ENCODE measurements at places on chromosomes 5 and 9. TPM values are rescaled to one million over a fixed set of nuclear protein-coding genes. Genes with fewer than 3 reads are reported as not detected.

DNA sequence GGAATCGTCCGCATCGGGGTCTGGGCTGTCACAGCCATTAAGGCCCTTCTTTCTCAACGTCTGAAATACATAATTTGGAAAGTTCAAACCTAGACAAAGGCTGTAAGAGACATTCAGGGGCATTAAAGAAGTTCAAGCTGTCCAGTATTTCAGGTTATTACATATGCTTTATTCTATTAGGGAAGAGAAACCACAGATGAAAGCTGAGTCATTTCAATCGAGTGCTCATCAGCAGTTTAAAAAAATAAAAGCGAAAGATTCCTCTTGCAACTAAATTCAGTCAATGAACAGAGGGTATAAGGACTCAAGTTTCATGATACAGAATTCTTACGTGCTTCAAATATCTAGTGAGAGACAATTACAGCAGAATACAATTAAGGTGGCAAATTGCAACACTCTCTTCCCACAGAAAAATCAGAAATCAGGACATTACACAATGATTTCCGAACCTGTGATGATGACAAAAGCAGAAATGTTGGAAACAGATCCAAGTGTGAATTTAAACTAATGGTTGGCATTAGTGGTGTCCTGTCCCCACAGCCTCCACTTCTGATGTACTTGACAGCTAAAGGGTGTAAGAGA, 121.6 kb downstream of the MEF2C start:
- no peaks in the 10 kb centered on the region for H3K4me1 ChIP-seq
- no peak for DNase-seq
- H3K4me3 ChIP-seq = no peak overlapping the region
- H3K27ac ChIP-seq = no peak overlapping the region
- H3K36me3 ChIP-seq = peaks cover 43% of the 10 kb centered on the region

DNA sequence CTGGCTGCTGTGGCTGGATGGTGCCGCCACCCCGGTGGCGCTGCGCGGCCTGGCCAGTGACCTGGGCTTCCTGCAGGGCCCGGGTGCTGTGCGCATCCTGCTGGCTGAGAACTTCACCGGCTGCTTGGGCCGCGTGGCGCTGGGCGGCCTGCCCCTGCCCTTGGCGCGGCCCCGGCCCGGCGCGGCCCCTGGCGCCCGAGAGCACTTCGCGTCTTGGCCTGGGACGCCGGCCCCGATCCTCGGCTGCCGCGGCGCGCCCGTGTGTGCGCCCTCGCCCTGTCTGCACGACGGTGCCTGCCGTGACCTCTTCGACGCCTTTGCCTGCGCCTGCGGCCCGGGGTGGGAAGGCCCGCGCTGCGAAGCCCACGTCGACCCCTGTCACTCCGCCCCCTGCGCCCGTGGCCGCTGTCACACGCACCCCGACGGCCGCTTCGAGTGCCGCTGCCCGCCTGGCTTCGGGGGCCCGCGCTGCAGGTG, 17.5 kb downstream of the CRB2 start:
- no peaks in the 10 kb centered on the region for H3K4me1 ChIP-seq
- no peak overlapping the region for H3K4me3 ChIP-seq
- H3K27me3 ChIP-seq = no peaks in the 10 kb centered on the region
- no peaks in the 10 kb centered on the region for H3K36me3 ChIP-seq
- H3K27ac ChIP-seq = no peak overlapping the region

SLC6A19 gene
- not detected for total RNA-seq

NUTM2G gene
- not detected for total RNA-seq

DNA sequence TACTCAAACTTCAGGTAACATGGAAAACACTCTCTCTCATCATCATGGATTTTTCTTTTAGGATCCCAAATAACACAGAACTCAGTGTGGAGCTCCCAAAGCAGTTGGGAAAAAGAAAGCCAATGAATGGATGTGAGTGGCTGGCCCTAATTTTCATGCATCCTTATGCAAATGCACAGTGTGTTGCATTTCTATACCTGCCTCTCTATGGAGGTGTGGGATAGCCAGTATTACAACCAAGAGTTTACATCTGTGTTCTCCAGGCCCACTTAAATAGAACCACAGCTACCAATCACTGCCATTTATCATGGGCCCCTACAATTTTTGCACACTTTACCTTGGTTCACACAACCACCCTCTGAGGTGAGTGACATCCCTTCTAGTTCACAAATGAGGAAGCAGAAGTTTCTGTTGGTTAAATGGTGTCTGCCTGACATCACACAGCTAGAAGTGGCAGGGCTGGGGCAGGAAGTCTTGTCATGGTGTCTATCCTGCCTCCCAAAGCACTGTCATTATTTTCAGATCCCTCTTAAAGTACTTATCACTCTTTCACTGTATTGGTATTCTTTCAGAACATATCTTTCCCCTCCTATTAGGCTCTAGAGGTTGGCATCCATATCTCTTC, 17.3 kb downstream of the MAMDC2 start:
- no peaks in the 10 kb centered on the region for H3K4me1 ChIP-seq
- no peak overlapping the region for H3K27ac ChIP-seq
- DNase-seq = peak; percentile 59
- no peak overlapping the region for H3K4me3 ChIP-seq
- H3K36me3 ChIP-seq = no peaks in the 10 kb centered on the region

DNA sequence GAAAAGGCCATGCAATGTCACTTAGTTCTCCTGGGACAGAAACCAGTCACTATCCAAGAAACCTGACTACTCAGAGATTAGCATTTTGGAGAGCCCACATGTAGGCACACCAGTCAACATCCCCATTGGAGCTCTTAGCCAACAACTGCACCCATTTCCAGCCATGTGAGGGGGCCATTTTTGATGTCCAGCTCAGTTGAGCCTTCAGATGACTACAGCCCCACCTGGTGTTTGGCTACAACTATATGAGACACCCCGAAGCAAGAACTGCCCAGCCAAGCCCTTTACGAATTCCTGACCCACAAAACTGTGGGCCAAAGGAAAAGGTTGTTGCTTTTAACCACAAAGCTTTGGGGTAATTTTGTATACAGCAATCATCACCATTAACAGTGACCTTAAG, 300.1 kb downstream of the ASTN2 start:
- H3K4me1 ChIP-seq = no peaks in the 10 kb centered on the region
- H3K36me3 ChIP-seq = no peaks in the 10 kb centered on the region
- DNase-seq = no peak
- H3K27ac ChIP-seq = no peak overlapping the region
- H3K4me3 ChIP-seq = no peak overlapping the region
- no peaks in the 10 kb centered on the region for H3K27me3 ChIP-seq

DNA sequence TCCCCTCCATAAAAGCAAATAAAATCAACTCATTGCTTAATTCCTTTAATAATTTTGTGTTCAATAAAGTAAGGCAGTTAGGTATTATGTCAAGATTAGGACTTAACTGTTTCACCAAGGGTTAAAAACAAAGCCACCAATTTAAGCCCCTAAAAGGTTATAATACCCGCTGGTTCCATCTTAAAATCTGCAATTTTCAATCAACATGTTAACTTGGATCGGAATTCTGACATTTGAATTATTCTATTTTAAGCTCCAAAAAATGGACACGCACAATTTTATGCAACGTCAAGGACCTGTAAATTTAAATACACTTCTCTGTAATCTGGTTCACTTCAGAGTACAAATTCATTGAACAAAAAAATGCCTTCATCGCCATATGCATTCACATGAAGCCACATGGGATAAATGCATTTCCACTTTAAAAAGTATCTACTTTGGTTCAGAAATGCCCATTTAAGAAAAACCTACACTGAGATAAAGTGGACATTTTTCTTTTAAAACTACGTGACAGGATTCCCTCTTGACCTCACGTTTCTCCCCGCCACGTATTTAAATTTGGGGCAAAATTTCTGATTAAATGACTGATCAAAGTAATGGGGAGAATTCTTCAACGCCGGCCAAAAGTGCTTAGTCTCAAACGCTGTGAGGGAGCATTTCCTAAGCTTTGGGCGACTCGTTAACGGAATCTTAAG, 721 bp downstream of the GIN1 start:
- H3K27me3 ChIP-seq = no peaks in the 10 kb centered on the region
- peak; percentile 84 for DNase-seq
- peaks cover 37% of the 10 kb centered on the region for H3K4me1 ChIP-seq
- peaks cover 12% of the 10 kb centered on the region for H3K36me3 ChIP-seq
- peak overlapping the region; percentile 93 for H3K4me3 ChIP-seq
- peak overlapping the region; percentile 96 for H3K27ac ChIP-seq

TLE4 gene
- total RNA-seq = 65.3 TPM

DNA sequence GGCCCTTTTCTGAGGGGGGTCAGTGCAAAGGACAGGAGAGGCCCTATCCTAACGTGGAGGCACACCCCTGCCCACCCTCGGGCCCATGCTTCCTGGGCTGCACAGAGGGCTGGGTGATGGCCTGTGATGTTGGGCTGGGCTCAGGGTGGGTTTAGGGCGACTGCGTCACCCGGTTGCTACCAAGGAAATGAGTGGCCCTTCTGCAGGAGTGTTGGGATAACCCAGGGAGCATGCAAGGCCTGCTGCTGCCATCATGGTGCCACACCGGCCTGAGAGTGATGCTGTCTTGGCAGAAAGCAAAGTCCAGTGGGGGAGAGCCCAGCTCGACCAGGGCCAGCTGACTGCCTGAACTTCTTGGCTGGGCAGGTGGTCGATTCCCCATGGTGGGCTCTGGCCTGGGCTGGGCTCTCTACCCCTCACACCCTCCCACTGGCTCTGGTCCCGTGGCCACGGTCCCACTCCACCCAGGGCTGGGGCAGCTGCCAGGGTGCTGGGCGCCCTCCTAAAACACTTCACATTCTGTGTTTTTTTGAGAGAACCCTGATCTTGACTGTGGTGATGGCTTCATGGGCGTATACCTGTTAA, 21.5 kb upstream of the MRNIP start:
- H3K27me3 ChIP-seq = no peaks in the 10 kb centered on the region
- no peak overlapping the region for H3K4me3 ChIP-seq
- no peaks in the 10 kb centered on the region for H3K4me1 ChIP-seq
- no peak overlapping the region for H3K27ac ChIP-seq

DNA sequence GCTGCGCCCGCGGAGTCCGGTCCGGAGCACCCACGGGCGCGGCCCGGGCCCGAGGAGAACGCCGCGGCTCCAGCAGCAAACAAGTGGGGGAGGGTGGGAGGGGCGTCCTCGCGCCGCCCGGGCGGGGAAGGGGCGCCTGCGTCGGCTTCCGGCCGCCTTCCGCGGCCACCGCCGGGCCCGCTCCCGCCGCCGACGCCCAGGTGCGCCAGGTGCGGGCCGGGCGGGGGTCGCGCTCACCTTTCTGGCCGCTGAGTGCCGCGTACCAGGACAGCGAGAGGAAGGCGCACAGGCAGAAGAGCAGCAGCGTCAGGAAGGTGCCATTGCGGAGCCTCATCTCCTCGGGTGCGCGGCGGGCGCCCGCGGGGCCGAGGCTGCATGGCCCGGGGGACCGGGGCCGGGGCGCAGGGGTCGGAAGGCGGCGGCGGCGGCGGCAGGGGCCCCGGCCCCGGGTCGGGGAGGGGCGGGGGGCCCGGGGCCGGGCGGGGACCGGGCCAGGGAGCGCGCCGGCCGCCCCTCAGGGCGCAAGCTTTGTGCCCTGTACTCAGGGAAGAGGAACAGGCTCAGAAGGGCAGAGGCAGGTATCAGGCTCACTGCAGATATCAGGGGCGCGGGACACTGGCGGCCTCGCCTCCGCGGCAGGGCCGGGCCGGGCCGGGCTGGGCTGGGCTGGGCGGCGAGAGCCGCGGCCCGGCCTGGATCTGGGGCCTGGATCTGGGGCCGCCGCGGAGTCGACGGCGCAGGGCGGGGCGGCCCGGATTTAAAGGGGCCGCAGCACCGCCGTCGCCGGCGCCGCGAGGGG, at the start of gene MGAT4B:
TSS of gene MGAT4B (minus strand) at position 617 of the 799 bp plus-strand sequence. CDS start at position 334, 283 bp downstream.
- peaks cover 30% of the 10 kb centered on the region for H3K4me1 ChIP-seq
- peak within 1 kb of the TSS; percentile 54 for H3K27ac ChIP-seq
- peak; percentile 91 for DNase-seq

GRCh38 chr5:151345808-151346478, 1.4 kb downstream of the SLC36A2 start:
- no peaks in the 10 kb centered on the region for H3K27me3 ChIP-seq
- H3K4me1 ChIP-seq = no peaks in the 10 kb centered on the region
- no peaks in the 10 kb centered on the region for H3K36me3 ChIP-seq
- no peak for DNase-seq
- H3K4me3 ChIP-seq = no peak overlapping the region
- H3K27ac ChIP-seq = no peak overlapping the region

DNA sequence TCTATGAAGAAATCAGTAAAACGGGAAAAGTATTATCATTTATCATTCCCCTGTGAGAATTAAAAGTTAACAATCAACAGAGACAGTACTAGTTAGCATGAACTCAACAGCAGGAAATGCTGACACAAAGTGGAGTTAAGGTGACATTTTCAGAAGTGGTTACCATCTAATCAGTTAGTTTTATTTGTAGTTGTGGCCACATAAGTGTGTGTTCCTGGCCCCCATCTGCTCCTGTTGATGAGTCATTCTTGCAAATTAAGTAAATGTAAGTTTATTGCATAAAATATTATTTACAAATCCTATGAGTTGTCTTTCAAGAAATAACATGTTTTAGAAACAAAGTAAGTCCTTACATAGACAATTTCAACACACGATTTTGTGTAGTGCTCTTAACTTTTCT, 8.9 kb upstream of the BNC2 start:
- H3K27me3 ChIP-seq = no peaks in the 10 kb centered on the region
- no peaks in the 10 kb centered on the region for H3K36me3 ChIP-seq
- H3K4me3 ChIP-seq = no peak overlapping the region
- no peaks in the 10 kb centered on the region for H3K4me1 ChIP-seq
- no peak overlapping the region for H3K27ac ChIP-seq

- no peaks in the 10 kb centered on the region for H3K27me3 ChIP-seq
- peak; percentile 71 for DNase-seq
- no peaks in the 10 kb centered on the region for H3K4me1 ChIP-seq
- no peaks in the 10 kb centered on the region for H3K36me3 ChIP-seq
These were observed 95.7 kb downstream of the KCNT1 start for GRCh38 chr9:135797507-135798262.

C9orf153 gene
- total RNA-seq = not detected

DNA sequence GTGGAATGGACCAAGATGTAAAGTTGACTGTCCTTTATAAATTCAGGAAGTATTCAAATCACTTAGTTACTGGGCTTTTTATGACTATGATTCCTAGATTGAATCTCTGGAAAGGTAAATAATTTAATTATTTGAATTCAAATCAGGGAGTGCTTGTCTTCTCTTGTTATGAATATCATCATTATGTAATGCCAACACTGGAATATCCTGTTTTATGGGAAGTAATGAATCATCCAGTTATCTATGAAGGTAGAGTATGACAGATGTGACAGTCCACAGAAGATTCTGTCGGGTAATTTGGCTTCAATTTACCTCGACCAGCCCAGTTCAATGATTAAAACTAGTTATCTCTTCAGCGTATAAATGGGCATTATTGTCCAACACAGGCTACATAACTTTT, 141.0 kb upstream of the NUDT12 start:
- H3K4me1 ChIP-seq = no peaks in the 10 kb centered on the region
- no peak overlapping the region for H3K27ac ChIP-seq
- no peaks in the 10 kb centered on the region for H3K27me3 ChIP-seq

- no peak overlapping the region for H3K27ac ChIP-seq
- H3K27me3 ChIP-seq = no peaks in the 10 kb centered on the region
- H3K4me3 ChIP-seq = no peak overlapping the region
- DNase-seq = no peak
These were observed 3.3 kb downstream of the NR5A1 start for GRCh38 chr9:124503713-124504529.

BNC2 gene
- not detected for total RNA-seq

CD72 gene
- total RNA-seq = 7.8 TPM

PCDHA7 gene
- not detected for total RNA-seq

Measured in Karpas-422 (cell line).